KBM-7 (cell line): ENCODE measurements at places on chromosomes 5 and 9.

DNA sequence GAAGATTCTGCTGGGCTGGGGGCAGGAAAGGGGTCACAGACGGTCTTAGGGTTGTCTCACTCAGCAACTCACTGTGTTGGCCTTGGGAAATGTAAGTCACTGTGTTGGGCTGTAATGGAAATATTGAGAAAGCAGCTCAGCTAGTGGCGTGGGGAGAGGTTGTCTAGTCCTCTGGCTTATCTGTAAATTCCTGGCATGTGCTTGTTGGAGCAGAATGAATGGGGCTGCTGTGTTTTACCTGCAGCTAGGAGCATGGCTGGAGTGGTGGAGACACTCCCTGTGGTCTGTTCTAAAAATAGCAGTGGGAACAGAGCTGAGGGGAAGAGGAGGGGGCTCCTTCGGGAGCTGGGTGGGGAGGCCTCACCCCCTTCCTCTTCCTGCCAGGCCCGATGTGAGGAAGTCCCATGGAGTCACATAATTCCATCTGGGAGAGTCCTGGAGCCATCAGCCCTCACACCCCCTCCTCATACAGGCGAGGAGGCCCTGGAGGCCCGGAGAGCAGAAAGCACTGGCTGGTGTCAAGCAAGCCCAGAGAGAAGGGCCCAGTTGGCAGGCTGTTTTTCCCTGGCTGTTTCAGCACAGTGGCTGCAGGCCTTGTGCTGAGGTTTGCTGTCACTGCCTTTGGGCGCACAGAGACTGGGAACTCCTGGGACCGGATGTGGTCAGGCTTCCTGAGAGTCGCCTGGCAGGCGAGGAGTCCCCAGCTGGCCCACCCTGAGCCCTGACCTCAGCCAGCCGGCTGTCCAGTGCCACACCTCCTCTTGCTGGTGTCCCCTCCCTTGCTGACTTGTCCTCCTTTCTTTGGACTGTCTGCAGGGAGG lies 84.9 kb downstream of the RGS3 start:
- DNase-seq: peak; percentile 29

DNA sequence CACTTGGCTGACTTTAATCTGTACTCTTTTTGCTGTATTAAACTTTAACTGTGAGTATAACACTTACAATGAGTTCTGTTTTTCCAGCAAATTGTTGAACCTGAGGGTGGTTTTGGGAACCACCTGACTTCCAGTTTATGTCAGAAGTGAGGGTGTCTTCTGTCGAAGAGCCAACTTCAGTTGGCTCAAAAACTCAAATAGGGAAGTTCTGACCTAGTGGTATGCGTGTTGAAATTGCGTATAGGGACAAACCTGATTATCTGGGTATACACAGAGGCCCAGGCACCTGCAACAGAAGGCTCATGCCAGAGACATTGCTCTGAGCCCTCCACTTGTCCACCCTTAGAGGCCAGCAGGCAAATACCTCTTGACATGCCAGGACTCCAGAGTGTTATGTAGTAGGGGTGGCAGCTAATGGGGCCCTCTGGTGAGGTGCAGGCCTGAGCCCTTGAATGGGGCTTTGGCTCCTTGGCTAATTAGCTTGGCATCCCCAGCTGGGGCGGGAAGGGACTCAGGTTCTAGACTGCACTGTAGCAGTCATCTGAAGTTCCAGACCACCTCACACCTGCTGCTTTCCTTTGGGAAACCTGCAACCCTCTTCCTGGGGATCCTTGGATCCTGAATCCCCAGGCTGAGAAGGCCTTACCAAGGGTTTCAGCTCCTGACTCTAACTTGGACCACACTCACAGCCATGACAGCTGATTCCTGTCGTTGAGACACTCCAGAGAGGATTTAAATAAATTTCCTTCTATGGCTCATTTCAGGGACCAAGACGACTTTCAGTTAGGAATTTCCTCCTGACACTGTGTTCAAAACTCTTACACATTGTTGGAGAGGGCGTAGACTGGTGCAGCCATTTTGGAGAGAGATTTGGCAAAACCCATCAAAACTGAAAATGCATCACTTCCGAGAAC lies 189.6 kb downstream of the HSPA4 start:
- DNase-seq: peak; percentile 13

DNA sequence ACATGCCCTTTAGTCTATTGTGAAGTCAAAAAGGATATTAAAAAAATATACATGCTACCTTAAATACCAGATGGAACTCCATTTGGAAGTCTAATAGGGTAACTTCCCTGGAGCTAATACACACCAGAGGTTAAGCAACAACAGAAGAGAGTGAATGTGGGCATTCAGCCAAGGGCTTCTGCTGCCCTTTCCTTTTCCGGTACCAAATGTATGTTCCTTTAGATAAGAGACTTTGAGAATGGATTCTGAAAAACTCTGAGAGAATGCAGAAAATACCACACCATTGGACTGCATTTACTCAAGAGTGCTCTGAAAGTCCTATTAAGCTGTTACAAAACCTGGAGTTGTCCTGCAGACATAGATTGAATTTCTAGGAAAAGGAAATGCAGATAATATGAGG lies 23.8 kb upstream of the TRPM3 start:
- DNase-seq: peak; percentile 93

- no peak for DNase-seq
Observed at GRCh38 chr9:101068696-101069095, 40.2 kb downstream of the PLPPR1 start.

GRCh38 chr9:111274737-111275136 lies 55.3 kb downstream of the OR2K2 start:
- no peak for DNase-seq
